Pericardium fibroblast (primary cell): ENCODE measurements at places on chromosomes 12 and 14. TPM values are rescaled to one million over a fixed set of nuclear protein-coding genes. Genes with fewer than 3 reads are reported as not detected.

The C3AR1 gene
- not detected in 2 replicates for total RNA-seq

The RBM23 gene
- total RNA-seq = 45.7 and 57.6 TPM in 2 replicates

The PTHLH gene
- total RNA-seq = 0.35 and 0.60 TPM in 2 replicates

The GPR84 gene
- total RNA-seq = not detected in 2 replicates

The BCL11B gene
- total RNA-seq = not detected in 2 replicates

The LRRC10 gene
- not detected in 2 replicates for total RNA-seq

The KRT6A gene
- 0.17 and 1.4 TPM in 2 replicates for total RNA-seq

The OTX2 gene
- not detected in 2 replicates for total RNA-seq

The LALBA gene
- not detected in 2 replicates for total RNA-seq

The HOXC12 gene
- not detected in 2 replicates for total RNA-seq

The CLEC2D gene
- 1.7 and 2.7 TPM in 2 replicates for total RNA-seq

The SCNN1A gene
- total RNA-seq = 2.6 and 9.4 TPM in 2 replicates

The RNASE4 gene
- 56.5 and 57.9 TPM in 2 replicates for total RNA-seq

The VAMP1 gene
- 5.2 and 5.3 TPM in 2 replicates for total RNA-seq

The GPR137C gene
- total RNA-seq = 0.17 and 0.58 TPM in 2 replicates

The VDR gene
- 6.4 and 9.1 TPM in 2 replicates for total RNA-seq

The OR6C2 gene
- not detected in 2 replicates for total RNA-seq

The ZFHX2 gene
- total RNA-seq = 0.12 and 0.17 TPM in 2 replicates

The GPRC5A gene
- total RNA-seq = 8.1 and 14.6 TPM in 2 replicates

The PTMS gene
- total RNA-seq = 212 and 239 TPM in 2 replicates

The TCL1A gene
- total RNA-seq = not detected in 2 replicates

The ETV6 gene
- 5.8 and 7.9 TPM in 2 replicates for total RNA-seq

The POTEM gene
- total RNA-seq = not detected in 2 replicates

The CCDC196 gene
- not detected in 2 replicates for total RNA-seq

The METAP2 gene
- total RNA-seq = 58.1 and 60.7 TPM in 2 replicates

The LRP6 gene
- total RNA-seq = 11.2 and 13.9 TPM in 2 replicates

The OTUB2 gene
- 1.4 and 2.6 TPM in 2 replicates for total RNA-seq

The DEGS2 gene
- total RNA-seq = 0.09 and 0.58 TPM in 2 replicates

The MDM1 gene
- total RNA-seq = 3.4 and 8.9 TPM in 2 replicates

The KCTD10 gene
- 37.6 and 59.6 TPM in 2 replicates for total RNA-seq

The MGP gene
- total RNA-seq = 1,418 and 4,199 TPM in 2 replicates

The KRT2 gene
- total RNA-seq = not detected in 2 replicates

The CRIP2 gene
- 60.6 and 177 TPM in 2 replicates for total RNA-seq

The MED6 gene
- total RNA-seq = 15.3 and 21.3 TPM in 2 replicates

The IGFBP6 gene
- 779 and 1,045 TPM in 2 replicates for total RNA-seq

The TMEM63C gene
- 3.4 TPM in 1 of 2 replicates, not detected in the other for total RNA-seq

The CEBPE gene
- total RNA-seq = not detected in 2 replicates

The SMIM41 gene
- 2.0 TPM in 1 of 2 replicates, not detected in the other for total RNA-seq

The ASB2 gene
- total RNA-seq = not detected in 2 replicates

The SLC39A5 gene
- not detected in 2 replicates for total RNA-seq

The PROX2 gene
- total RNA-seq = not detected in 2 replicates

The TPH2 gene
- total RNA-seq = not detected in 2 replicates

The ADSS1 gene
- total RNA-seq = 6.3 and 8.3 TPM in 2 replicates

The MDGA2 gene
- total RNA-seq = not detected in 2 replicates

The SOAT2 gene
- 0.12 TPM in 1 of 2 replicates, not detected in the other for total RNA-seq

The ASIC1 gene
- 4.6 and 13.2 TPM in 2 replicates for total RNA-seq

The FOXG1 gene
- total RNA-seq = 0.17 TPM in 1 of 2 replicates, not detected in the other

The CNTN1 gene
- total RNA-seq = 0.09 TPM in 1 of 2 replicates, not detected in the other

The TAS2R8 gene
- not detected in 2 replicates for total RNA-seq

The NTN4 gene
- total RNA-seq = 4.2 and 14.4 TPM in 2 replicates
